ENCODE measurements at places on chromosomes 5 and 9.

DNA sequence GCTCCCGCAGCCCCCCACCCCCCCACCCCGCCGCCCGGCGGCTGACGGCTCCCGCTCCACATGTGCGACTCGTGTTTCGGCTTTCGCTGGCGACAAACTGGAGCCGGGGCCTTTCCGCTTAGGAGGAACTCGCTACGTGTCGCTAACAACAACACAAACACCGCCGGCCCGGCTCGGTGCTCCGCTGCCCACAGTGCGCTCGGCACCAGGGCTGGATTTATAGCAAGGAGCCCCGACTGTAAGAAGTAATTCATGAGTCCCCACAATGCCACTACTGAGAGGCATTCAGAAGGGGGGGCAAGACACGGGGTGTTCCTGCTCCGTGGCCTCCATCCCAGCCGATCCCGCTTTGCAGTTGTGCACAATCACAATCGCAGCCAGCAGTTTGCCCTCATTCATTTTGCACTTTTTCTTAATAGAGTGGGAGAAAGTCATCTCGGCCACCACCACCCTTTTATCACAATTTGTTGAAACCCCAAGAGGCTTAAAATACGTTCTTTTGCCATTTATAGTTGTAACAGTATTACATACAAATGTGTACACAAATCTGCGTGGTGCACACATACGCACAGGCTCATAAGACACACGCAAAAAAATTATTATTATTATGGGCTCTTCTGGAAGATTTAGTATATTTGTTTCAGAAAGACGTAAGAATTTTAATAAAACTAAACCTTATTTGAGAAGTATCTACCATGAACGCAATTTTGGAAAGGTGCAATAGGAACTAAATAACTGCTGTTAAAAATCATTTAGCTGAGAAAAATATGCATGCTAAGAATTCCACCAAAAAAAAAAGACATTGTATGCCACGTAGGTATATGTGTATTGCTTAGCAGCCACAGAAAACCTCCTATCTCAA lies 48.1 kb downstream of the EBF1 start:
- DNase-seq: no peak

GRCh38 chr9:70861376-70861775 lies 260.0 kb downstream of the TRPM3 start:
- no peak for DNase-seq

DNA sequence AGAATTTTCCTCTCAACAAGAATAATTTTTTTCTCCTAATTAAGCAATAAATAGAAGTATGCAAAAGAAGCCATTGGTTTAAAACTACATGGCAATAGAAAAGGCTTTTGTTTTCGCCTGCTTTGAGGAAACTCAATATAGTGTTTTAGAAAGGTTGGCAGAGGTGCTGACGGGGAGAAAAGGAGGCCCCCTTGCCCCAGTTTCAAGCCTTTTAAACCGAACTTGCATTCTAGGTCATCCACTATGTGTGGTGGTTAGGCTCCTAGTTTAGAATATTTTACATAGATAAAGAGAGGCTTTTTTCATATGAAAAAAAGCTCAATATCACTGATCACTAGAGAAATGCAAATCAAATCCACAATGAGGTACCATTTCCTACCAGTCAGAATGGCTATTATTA lies 33.5 kb upstream of the CEMIP2 start:
- no peak for DNase-seq

- DNase-seq: no peak
These were observed 83.8 kb upstream of the FCN1 start for GRCh38 chr9:135001526-135001925.

- no peak for DNase-seq
These were observed 116.0 kb upstream of the MAN2A1 start for GRCh38 chr5:109573766-109574165.

DNA sequence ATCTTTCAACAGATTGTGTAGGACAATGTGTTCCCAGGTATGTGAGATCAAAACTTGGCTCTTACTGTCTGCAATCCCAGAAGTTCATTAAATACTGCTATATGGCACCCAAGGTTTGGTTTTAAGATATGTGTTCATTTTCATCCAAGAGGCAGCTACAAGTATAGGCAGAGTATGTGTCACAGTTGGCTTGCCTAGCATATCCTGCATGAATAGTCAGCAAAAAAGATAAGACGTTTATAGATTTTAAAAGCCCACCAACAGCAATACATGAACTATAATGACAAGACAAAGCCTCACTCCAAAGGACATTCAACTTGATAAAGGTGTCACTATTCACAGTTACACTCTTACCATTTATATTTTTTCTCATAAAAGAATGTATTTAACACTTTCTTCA lies 99.1 kb downstream of the BNC2 start:
- no peak for DNase-seq

- no peak for DNase-seq
These were observed 236.8 kb downstream of the SLIT3 start for GRCh38 chr5:169064093-169064492.

DNA sequence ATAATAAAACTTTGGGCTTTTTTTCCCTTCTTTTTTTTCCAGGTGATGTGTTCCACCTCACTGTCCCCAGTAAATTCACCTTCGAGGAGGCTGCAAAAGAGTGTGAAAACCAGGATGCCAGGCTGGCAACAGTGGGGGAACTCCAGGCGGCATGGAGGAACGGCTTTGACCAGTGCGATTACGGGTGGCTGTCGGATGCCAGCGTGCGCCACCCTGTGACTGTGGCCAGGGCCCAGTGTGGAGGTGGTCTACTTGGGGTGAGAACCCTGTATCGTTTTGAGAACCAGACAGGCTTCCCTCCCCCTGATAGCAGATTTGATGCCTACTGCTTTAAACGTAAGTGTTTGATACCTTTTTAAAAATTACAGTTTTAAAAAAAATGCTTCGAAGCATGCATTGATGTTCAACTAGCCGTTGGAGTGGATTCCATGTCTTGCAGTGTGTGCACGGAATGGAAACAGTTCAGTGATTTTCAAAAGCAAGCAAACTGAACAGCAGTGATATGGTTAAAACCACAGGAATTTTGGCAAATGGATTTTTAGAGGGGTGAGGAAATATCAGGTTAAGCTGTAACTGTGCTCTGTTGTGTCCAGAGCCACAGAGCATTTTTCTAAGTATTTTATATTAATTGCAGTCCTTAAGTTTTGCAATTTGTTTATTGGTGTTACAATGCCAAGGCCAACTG lies 40.7 kb downstream of the VCAN start:
- no peak for DNase-seq

DNA sequence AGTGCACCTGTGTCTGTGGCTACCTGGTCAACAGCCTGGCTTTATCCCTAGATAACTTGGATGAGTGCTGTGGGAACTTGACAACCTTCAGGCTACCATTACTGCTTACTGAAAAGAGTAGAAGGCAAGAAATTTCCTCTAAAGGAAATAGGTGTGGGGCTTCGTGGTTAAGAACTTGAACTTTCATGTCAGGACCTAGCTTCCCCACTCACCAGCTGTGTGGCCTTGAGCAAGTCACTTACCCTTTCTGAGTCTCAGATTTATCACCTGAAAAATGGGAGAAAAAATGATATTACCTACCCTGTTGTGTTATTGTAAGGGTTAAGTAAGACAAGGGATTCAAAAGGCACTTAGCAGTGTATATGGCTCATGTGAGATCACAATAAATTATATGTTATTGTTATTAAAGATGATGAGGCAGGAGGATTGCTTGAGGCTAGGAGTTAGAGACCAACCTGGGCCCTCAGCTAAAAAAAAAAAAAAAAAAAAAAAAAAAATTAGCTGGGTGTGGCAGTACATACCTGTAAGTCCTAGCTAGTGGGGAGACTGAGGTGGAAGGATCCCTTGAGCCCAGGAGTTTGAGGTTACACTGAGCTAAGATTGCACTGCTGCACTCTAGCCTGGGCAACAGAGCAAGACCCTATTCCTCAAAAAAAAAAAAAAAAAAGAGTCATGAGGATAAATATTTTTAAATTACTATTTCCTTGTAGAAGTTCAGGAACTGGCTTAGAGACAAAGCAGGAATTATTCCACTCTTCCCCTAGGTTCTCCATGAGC lies 97.0 kb upstream of the SPRY4 start:
- no peak for DNase-seq

DNA sequence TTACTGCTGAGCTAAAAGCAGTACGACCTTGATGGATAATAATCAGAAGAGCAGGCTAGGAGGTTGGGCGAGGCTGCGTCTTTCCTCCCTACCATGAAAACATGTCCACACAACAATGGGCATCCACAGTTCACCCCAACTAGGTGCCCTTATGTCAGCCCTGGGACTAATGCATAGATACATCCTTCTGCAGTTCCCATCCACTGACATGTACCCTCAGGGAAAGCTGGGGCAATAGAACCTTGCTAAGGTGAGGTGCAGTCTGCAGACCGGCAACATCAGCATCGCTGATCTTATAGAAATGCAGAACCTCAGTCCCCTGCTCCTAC lies 697 bp upstream of the PRUNE2 start:
- DNase-seq: no peak

GRCh38 chr5:142013734-142014521 lies 1.1 kb upstream of the GNPDA1 start:
- DNase-seq: no peak

GRCh38 chr5:155024015-155024414 lies 10.5 kb downstream of the KIF4B start:
- DNase-seq: no peak

GRCh38 chr5:81337803-81338202 lies 36.4 kb downstream of the ZCCHC9 start:
- DNase-seq: no peak

GRCh38 chr9:76927540-76928240 lies 21.8 kb upstream of the PRUNE2 start:
- DNase-seq: no peak

DNA sequence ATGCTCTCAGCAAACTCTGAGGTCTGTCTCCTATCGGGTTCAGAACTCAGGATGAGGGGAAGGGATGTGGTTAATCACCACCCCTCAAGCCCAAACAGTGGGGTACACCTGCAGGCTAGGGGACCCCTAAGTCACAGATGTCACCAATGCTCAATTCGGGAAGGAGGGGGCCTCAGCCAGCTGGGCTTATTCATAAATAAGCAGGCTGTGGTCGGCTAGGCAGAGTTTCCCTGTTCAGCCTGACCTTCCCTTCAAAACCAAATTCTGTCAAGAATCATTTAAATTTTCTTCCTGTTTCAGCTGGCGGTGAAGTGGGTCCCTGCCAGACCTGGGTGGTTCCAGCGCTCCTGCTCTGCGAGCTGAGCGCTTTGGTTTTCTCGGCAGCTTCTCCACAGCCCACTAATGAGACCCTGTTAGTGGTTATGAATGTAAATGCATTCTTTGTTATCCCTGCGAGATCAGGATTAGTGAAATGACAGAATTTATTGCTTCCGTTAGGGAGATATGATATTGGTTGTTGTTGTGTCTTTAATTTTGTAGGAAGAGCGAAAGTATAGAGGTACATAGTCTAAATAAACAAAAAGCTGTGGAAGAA lies 68.3 kb downstream of the AK8 start:
- no peak for DNase-seq

DNA sequence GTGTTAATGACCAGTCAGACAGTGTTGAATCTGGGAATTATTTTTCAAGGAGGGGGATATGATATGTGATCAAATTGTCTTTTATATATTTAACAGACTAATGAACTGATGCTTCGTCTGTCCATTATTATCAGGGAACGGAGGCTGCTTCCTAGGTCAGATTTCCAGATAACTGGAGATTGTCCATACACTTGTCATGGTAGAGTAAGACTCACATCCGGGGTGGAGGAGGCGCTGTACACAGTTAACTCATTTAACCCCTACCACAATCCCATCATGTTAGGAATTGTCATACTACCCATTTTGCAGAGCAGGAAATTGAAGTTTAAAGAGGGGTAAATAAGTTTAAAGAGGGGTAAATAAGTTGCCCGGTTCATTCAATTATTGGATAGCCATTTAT lies 55.9 kb downstream of the ARHGAP26 start:
- DNase-seq: no peak

- no peak for DNase-seq
These were observed 1410.5 kb upstream of the CDH18 start for GRCh38 chr5:21398511-21398910.

DNA sequence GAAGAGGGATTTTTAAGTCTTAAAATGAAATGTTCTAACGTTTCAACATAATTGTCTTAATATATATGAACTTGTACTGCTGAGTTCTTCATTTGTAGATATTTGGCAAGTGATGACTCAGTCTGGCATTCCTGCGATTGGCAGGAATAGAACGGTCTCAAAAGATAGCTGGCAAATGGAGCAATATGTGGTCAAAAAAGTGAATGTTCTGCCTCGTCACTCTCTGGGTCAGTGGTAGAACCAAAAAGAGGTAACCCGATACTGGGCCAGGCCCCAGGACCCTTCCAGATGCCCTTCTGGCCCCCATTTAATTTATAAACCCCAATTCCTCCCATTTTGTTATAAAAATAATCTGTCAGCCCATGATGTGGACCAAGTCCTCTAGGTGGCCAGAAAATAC lies 39.2 kb downstream of the ZNF366 start:
- DNase-seq: no peak

DNA sequence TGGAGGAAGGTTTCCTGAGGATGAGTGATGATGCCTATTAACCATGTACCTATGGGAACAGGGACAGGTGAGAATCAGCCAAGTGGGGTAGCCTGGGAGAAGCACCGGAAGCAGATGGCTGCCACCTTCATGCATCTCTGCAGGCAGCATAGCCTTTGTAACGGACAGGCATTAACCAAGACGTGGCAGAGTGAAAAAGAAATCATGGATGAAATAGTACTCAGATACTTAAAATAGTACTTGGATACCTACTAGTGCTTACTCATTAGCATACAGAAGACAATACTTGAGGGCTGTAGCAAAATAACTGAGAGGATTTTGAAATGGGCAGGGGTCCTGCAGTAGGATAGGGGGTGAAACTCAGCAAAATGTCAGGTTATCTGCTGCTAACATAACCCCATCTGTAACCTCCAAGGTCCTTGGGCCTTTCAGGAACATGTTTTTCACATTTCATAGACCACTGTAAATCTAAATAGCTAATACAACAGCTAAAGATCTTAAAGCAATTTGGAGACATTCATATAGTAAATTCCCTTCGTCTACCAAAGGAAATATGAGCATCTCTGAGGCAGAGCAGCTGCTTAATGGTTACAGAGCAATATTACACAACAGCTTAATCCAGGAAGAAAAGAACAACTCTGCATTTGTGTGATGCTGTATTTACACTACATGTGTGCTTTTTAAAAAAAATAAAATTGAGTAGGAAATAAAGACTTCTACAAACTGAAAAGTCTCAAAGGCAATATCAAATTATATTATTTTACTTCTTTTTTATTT lies 154.3 kb downstream of the NFIB start:
- no peak for DNase-seq

DNA sequence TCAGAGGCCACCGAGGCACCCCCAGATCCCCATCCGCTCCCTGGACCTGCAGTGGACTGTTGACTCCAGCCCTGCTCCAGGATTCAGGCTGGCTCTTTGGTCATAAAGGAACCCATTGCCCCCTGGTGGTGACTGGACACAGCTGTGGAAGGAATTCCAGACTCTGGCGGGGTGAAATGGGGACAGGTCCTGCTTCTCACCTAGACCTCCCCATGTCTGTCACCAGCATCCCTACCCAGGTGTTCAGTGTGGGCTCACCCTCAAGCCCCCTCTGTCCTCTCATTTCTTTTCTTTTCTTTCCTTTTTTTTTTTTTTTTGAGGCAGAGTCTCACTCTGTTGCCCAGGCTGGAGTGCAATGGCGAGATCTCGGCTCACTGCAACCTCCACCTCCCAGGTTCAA lies 25.5 kb upstream of the STXBP1 start:
- DNase-seq: peak; percentile 62

All from activated naive CD4-positive, alpha-beta T cell treated with Interleukin-2 at 50 U/mL for 16 hours (primary cell).